ENCODE measurements at places on chromosomes 12 and 14. TPM values are rescaled to one million over a fixed set of nuclear protein-coding genes. Genes with fewer than 3 reads are reported as not detected.

DNA sequence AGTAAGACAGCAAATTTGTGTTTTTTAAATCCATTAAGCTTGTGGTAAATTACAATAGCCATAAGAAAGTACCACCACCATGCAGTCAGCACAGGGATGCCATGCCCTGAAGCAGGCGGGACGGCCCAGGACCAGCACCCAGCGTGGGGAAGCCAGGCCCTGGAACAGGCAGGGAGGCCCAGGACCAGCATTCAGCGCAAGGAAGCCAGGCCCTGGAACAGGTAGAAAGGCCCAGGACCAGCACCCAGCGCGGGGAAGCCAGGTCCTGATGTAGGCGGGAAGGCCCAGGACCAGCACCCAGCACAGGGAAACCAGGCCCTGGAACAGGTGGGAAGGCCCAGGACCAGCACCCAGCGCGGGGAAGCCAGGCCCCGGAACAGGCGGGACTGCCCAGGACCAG is 13.2 kb downstream of the CHFR start:
- H3K36me3 ChIP-seq = peaks cover 56% of the 10 kb centered on the region
- no peaks in the 10 kb centered on the region for H3K4me1 ChIP-seq
- no peak overlapping the region for H3K27ac ChIP-seq
- no peaks in the 10 kb centered on the region for H3K27me3 ChIP-seq
- no peak for DNase-seq

DNA sequence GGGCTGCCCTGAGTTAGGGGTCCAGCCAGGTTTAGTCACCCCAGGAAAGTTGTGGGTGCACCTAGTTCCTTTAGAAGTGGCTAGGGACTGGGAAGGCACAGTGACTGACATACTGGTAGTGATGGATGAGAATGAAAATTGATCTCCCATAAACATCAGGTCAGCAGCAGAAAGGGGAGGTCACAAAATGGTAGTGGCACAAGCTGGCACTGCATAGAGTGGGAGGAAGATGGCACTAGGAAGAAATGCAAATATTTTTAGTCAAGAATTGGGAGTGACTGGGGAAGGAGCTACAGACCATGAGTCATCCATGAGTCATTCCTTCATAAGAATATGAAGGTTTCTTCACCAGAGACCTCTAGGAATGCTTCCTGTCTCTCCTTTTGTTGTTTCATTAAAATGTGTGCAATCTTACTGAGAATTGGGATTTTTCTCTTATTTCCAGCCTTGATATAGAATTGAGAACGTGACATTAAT is 198.3 kb upstream of the AMIGO2 start:
- H3K36me3 ChIP-seq = no peaks in the 10 kb centered on the region
- H3K27ac ChIP-seq = no peak overlapping the region
- no peaks in the 10 kb centered on the region for H3K27me3 ChIP-seq
- H3K4me3 ChIP-seq = no peak overlapping the region

SMOC1 gene
- polyA plus RNA-seq = 0.85 TPM

GRCh38 chr14:20711685-20712084 is 23.1 kb downstream of the ANG start:
- no peaks in the 10 kb centered on the region for H3K4me1 ChIP-seq
- no peak overlapping the region for H3K27ac ChIP-seq
- no peaks in the 10 kb centered on the region for H3K36me3 ChIP-seq
- no peak overlapping the region for H3K4me3 ChIP-seq

GRCh38 chr12:117522559-117522958 is 161.1 kb upstream of the NOS1 start:
- H3K4me1 ChIP-seq = peaks cover 3% of the 10 kb centered on the region
- H3K27me3 ChIP-seq = no peaks in the 10 kb centered on the region
- no peaks in the 10 kb centered on the region for H3K36me3 ChIP-seq
- H3K27ac ChIP-seq = no peak overlapping the region
- DNase-seq = no peak

DNA sequence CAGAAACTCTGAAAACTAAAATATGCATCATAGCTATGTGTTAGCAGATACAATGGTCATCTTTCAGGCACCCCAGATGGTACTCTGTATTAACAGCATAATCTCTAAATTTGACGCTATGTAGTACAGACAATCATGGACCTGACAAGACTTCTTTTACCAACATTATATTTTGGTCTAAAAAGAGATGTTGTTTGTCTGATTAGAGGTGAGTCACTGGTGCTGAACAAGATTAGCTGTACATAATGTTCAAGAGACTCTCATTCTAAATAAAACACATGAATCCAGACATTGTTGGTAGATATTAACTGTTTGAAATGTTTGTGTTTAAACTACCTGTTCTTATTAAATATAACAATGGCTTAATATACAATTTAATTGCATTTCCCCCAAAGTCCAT is 146.4 kb upstream of the LMNTD1 start:
- no peaks in the 10 kb centered on the region for H3K36me3 ChIP-seq
- no peak for DNase-seq
- H3K4me3 ChIP-seq = no peak overlapping the region
- H3K27ac ChIP-seq = no peak overlapping the region

GRCh38 chr12:52539083-52539820 is 13.7 kb downstream of the KRT71 start:
- H3K27me3 ChIP-seq = no peaks in the 10 kb centered on the region
- DNase-seq = peak; percentile 23
- H3K27ac ChIP-seq = no peak overlapping the region

- no peak overlapping the region for H3K27ac ChIP-seq
- H3K4me3 ChIP-seq = no peak overlapping the region
- peaks cover 78% of the 10 kb centered on the region for H3K36me3 ChIP-seq
- no peaks in the 10 kb centered on the region for H3K27me3 ChIP-seq
- DNase-seq = no peak
Observed at GRCh38 chr14:49796025-49796424, 28.1 kb downstream of the KLHDC2 start.

GRCh38 chr14:47153746-47154145 is 502.2 kb upstream of the RPL10L start:
- H3K27ac ChIP-seq = no peak overlapping the region
- H3K4me1 ChIP-seq = no peaks in the 10 kb centered on the region
- H3K36me3 ChIP-seq = no peaks in the 10 kb centered on the region
- no peak overlapping the region for H3K4me3 ChIP-seq
- DNase-seq = no peak
- H3K27me3 ChIP-seq = no peaks in the 10 kb centered on the region
